T-helper 2 cell (primary cell): ENCODE measurements at places on chromosomes 13 and 19.

GRCh38 chr19:13764101-13764807 is at the start of gene MRI1:
Gene MRI1, plus strand, starts transcription at chr19:13764522. Its CDS starts 67 bp downstream, at chr19:13764589.
- peak; percentile 37 for DNase-seq

DNA sequence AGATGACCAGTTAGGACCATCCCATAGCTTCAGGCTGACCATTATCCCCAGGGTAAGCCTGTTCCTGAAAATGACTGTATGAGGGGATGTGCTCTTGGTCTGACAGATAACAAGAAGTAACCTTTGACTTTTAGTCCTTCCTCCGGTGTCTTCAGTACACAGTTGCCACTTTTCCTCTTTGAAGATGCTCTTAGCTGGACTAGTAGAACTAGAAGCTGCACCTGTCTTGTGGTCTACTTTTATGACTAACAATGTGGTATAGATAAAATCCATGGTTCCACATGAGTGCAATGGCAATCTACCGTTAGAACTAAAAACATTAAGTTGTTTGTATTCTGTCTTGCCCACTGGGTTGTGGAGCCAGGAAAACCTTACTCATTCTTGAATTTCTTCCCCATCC is 5.9 kb upstream of the RUBCNL start:
- no peak for DNase-seq

DNA sequence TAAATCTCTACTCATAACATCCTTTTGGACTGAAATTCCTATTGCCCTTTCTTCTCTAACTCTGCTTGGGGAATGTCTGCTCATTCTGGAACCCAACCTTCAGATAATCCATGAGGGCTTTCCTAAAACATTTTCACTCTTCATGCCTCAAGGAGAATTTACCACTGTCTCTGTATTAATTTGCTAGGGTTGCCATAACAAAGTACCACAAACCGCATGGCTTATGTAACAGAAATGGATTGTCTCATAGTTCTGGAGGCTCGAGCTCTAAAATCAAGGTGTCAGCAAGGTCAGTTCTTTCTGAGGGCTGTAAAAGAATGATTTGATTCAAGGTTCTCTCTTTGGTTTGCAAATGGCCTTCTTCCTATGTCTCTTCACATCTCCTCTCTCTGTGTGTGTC is 209.7 kb downstream of the LACC1 start:
- DNase-seq, result no peak

DNA sequence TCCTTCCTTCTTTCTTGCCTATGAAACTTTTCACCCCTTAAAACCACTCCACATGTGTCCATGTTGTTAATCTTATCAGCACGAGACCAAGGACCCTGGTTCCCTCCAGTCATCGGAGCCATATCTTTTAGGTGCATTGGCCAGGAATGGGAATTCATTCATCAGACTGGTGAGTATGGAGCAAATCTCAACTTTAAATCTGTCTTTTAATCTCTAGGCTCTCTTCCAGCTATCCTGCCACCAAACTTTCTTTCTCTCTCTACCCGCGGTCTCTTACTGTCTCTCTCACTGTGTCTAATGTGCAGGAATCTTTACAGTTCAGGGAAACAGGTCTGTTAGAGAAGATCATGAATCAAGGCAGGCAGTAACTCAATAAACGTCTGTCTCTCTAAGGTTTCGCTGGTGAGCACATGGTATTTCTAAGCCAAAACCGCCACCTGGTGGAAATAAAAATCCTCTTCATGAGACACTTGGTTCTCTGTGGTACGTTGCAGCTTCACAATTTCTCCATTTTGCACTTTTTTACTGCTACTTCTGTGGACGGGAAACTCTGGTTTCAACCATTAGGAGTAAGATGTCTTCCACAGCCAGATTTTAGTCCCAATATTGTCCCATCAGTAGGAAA is 16.1 kb downstream of the LGALS16 start:
- peak; percentile 19 for DNase-seq

- DNase-seq, result no peak
These were observed 109.2 kb downstream of the OLFM4 start for GRCh38 chr13:53137779-53138178.

- DNase-seq, result no peak
These were observed 2.5 kb downstream of the TMEM259 start for GRCh38 chr19:1018393-1018792.

- DNase-seq, result no peak
These were observed 257 bp downstream of the KCTD12 start for GRCh38 chr13:76886005-76886291.

- DNase-seq, result no peak
These were observed 6.1 kb downstream of the ELAVL1 start for GRCh38 chr19:7999376-7999775.

- DNase-seq, result no peak
These were observed 506.2 kb downstream of the GPC5 start for GRCh38 chr13:91904597-91904996.
